ENCODE measurements at places on chromosomes 5 and 9.
A peak's percentile ranks its signal among the peaks of the same experiment; 100 is the strongest.

DNA sequence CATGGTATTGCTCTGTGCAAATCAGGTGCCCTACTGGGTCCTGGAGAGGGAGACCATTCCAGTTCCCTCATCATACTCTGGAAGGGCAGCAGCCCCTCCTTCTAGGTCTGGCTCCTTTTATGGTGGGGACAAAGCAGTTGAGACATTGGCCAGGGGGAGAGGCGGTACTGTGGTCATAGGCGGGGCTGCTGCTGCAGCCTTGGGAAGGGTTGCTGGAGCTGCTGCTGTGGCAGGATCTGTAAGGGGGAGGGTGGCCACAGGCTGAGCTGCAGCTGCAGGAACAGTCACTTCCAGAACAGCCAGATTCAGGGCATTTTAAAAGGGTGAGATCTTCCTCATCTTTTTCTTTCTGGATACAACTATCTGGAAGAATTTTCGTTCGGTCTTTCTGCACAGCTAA, 233.0 kb upstream of the SGCD start:
- no peak for DNase-seq

DNA sequence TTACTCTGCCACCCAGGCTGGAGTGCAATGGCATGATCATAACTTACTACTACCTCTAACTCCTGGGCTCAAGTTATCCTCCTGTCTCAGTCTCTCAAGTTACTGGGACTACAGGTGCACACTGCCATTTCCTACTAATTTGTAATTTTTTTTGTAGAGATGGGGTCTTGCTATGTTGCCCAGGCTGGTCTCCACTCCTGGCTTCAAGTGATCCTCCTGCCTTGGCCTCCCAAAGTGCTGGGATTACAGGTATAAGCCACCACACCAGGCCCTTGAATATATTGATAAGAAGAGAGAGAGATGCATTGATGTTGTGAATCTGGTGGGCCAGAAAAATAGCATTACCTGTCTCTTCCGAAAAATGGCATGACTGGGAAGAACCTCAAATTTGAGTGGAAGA, 21.0 kb upstream of the RCL1 start:
- DNase-seq: no peak

DNA sequence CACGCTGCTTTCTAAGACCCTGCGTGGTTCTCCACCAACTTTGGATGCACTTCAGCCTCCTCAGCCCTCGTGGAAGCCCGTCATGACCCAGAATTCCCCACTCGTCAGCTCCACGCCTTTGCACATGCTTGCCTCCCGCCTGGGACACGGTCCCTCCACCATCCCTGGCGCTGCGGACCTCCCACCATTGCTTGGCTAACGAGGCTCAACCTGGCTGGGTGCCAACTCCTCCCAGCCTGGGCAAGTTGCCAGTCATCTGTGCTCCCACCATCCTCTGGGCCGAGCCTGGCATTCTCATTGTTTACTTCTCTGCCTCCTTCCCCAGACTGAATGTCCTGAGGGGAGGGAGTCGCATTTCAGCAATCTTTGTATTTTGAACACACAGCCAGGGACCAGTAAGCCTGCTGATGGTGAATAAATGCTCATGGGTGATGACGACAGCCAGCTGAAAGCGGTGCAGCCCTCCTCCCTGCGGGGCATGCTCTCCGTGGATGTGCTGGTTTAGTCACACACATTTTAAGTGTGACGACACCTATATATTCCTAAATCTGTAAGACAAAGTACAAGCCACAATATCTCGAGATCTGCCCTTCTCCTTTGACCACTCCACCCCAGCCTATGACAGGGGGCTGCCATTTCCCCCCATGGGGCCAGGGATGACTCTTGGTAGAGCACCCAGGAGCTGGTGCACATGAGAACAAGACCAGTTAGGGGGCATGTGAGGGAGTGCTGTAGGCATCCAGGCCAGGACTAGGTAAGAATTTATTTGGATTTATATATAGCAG, 37.6 kb downstream of the ANKRD33B start:
- DNase-seq: peak; percentile 65

GRCh38 chr5:60797482-60798153, 46.5 kb downstream of the ELOVL7 start:
- DNase-seq: no peak

DNA sequence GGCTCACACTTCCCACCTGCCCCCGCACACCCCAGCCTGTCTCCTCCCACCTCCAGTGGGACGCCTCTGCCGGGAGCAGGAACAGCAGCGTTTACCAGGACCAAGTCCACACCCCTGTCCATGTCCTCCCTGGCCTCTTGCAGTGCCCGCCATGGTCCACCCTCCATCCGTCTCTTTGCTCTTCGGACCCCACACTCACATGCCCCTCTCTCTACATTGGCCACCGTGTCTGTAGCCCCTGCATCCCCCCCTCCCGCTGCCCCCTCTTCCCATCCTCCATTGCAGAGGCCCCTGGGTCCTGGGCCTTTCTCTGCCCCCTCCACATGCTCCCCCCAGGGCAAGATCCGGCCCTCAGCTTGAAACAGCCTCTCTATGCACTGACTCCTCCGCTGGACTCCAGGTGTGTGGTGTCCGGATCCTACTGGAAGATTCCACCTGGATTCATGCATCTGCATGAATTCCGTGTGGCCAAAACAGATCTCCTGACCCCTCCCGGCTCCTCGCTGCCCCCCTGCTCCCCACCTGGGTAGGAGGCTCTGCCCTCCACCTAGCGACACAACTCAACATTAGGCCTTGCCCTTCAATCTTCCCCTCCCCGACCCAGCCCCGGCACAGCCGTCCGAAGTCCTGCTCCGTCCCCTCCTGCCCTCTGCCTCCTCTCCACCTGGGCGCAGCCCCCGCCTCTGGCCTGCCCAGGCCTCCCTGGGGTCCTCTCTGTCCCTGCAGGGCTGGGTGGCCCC, 168.5 kb downstream of the OLFM1 start:
- no peak for DNase-seq

DNA sequence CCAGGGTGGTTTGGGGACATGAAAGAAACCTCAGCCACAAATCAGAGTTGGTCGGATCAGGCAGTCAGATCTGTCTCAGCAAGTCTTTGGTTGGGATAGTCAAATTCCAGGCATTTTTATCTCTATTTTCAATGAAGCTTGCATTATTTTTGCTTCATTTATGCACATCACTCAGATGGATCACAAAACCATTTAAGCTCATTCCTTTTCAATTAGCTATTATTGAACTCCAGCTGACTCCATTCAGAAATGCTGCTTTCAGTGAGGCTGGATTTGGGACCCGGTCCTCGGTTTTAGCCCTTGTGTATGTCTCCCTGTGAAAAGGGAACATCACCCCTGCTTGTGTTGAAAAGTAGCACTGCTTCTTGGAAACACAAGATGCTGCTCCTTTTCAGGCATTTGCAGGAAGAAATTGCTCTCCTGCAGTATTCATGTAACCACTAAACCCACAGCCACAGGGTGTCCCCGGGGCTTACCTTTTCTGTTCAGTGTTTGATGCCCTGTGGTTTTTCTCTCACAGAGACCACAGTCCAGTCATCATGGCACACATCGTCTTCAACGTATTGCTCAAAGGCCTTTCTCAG, 232.9 kb downstream of the NFIB start:
- DNase-seq: no peak

DNA sequence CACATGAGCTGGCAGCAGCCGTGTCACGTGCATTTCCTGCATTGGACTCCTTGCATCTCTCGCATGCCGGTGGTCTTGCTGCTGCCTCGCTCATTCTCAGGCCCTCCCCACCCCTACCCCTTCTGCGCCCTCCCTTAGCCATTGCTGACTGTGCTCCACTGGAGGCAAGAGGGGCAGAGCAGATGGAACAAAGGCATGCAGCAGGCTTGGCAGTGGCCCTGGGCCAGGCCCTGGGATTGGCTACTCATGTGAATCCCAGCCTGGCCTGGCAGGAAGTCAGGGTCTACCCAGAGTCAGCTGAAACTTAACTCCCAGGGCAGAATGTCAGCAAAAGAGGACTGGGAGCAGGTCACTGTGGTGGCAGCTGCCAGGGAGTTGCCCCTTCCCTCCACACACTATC, 62.3 kb downstream of the TSTD2 start:
- no peak for DNase-seq

- no peak for DNase-seq
These were observed 12.5 kb downstream of the C5orf46 start for GRCh38 chr5:147893820-147894219.

DNA sequence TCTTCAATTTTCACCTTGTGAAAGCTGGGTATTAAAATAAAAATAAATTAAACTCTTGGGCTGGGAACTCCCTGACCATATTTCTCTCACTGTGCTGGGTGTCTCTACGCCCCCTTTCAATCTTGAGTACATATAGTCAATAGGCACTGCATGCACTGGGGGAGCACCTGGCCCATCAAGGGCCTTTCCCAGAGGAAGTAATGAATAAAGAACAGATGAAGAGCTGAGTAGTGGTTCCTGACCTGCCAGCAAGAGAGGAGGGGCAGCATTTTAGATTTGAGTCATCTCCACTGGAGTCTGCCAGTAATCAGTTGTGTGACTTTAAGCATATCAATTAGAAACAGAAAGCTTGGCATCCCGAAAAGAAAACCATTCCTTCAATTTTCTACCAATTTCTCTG, 6.2 kb downstream of the MAPKAP1 start:
- DNase-seq: peak; percentile 62

- no peak for DNase-seq
These were observed 222.5 kb downstream of the ZNF608 start for GRCh38 chr5:124523897-124524296.

- DNase-seq: no peak
These were observed 441.0 kb downstream of the TLE4 start for GRCh38 chr9:80012557-80013330.

- DNase-seq: no peak
These were observed 13.3 kb downstream of the NUP214 start for GRCh38 chr9:131138676-131139075.

GRCh38 chr5:109394806-109395205, 15.0 kb downstream of the PJA2 start:
- DNase-seq: no peak

GRCh38 chr9:93910598-93910997, 44.6 kb downstream of the BARX1 start:
- DNase-seq: no peak

DNA sequence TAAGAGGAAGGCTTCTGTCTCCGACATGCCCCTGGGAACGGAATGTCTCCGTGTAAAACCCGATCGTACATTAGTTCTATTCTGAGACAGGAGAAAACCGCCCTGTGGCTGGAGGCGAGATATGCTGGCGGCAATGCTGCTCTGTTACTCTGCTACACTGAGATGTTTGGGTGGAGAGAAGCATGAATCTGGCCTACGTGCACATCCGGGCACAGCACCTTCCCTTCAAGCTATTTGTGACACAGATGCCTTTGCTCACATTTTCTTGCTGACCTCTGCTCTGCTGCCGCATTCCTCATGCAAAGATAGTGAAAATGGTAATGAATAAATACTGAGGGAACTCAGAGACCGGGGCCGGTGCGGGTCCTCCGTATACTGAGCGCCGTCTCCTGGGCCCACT, 2.2 kb upstream of the DPP7 start:
- no peak for DNase-seq

- DNase-seq: no peak
These were observed 86.8 kb downstream of the GTF3C4 start for GRCh38 chr9:132757016-132757415.

- no peak for DNase-seq
These were observed 96.6 kb upstream of the CD180 start for GRCh38 chr5:67293226-67293625.
